ENCODE measurements at places on chromosomes 7 and 10.
A peak's percentile ranks its signal among the peaks of the same experiment; 100 is the strongest.

GRCh38 chr7:54394834-54395233, 147.3 kb upstream of the VSTM2A start:
- no peak for DNase-seq

DNA sequence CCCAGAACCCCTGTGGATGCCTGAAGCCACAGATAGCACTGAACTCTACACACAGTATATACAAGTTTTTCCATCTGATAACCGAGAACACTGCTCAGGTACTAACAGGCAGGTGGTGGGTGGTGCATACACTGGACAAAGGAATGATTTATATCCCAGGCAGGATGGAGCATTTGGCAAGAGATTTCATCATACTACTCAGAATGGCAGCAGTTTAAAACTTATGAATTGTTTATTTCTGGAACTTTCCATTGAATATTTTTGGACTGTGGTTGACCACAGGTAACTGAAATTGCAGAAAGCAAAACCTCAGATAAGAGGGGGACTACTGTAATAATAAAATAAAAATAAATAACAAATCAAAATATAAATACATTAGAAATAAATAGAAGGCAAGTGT, 10.9 kb upstream of the KCNMA1 start:
- no peak for DNase-seq

GRCh38 chr10:119189811-119190282, 11.2 kb upstream of the PRDX3 start:
- DNase-seq, result no peak

GRCh38 chr7:55120501-55121198, 101.8 kb downstream of the EGFR start:
- DNase-seq, result no peak

GRCh38 chr7:130966246-130967009, 232.4 kb upstream of the KLF14 start:
- DNase-seq, result no peak

- DNase-seq, result no peak
Observed at GRCh38 chr7:71414490-71414889, 282.5 kb downstream of the GALNT17 start.

GRCh38 chr7:103343758-103344452, 662 bp downstream of the DNAJC2 start:
- DNase-seq, result peak; percentile 40

- DNase-seq, result no peak
Observed at GRCh38 chr10:59464483-59464882, 102.1 kb upstream of the FAM13C start.
